Activated T-cell treated with anti-CD3 and anti-CD28 coated beads, Interleukin-2, amount 50 U/mL, for 72 hours (primary cell): ENCODE measurements at places on chromosomes 1 and 21. TPM values are rescaled to one million over a fixed set of nuclear protein-coding genes. Genes with fewer than 3 reads are reported as not detected.

DNA sequence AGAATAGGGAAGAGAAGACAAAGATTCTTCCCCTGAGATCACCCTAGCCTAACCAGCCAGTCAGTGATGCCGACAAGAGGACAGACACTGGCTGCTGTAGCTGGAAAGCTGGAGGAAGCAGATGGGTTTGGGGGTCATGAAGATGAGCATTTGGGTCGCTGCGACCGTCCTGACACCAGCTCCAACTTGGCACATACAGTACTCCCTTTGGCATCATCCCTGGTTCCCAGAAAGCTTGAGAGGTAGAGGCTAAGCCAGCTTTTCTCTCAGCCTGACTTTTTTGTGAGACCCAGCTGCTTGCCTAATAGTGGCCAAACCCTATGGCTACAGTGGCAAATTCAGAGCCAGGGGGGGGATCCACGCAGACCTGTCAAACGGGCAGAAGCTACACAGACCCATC is 43.0 kb upstream of the IKBKE start:
- no peak for DNase-seq

TLCD4 gene
- 0.21 TPM for total RNA-seq

GRCh38 chr1:8020032-8020431 is 6.1 kb downstream of the ERRFI1 start:
- DNase-seq, result no peak

GRCh38 chr1:201346337-201346939 is 31.0 kb downstream of the TNNT2 start:
- peak; percentile 14 for DNase-seq

LCE2A gene
- not detected for total RNA-seq

GRCh38 chr1:157996433-157996832 is 3.0 kb downstream of the KIRREL1 start:
- no peak for DNase-seq

DNA sequence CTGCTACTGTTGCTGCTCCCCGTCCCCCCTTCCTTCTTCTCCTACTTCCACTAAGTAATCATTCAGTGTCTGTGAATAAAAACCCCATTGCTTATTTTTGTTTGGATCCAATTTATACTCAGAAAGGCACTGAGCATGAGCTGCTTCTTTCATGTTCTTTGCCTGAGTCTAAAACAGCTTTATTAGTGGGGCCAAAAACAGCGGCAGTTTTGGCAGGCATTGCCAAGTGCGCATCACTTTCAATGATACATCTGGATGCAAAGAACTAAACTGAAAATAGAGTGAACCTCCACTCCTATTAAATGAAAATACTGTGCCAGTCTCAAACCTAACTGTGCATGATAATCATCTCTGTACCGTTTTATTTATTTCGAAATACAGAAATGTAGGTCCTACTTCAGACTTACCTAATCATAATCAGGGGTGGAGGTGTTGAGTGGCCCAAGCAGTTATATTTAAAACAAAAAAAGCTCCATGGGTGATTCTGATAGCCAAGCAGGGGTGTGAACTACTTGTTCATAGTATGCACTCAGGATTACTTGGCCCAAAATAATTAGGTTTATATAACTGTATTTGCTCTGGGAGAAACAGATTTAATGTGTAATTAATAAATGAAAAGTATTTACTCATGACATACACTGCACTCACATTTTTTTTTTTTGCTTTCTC is 48.4 kb downstream of the NEK7 start:
- DNase-seq, result no peak

- DNase-seq, result no peak
These were observed 36.8 kb downstream of the AHDC1 start for GRCh38 chr1:27567146-27567526.

DNA sequence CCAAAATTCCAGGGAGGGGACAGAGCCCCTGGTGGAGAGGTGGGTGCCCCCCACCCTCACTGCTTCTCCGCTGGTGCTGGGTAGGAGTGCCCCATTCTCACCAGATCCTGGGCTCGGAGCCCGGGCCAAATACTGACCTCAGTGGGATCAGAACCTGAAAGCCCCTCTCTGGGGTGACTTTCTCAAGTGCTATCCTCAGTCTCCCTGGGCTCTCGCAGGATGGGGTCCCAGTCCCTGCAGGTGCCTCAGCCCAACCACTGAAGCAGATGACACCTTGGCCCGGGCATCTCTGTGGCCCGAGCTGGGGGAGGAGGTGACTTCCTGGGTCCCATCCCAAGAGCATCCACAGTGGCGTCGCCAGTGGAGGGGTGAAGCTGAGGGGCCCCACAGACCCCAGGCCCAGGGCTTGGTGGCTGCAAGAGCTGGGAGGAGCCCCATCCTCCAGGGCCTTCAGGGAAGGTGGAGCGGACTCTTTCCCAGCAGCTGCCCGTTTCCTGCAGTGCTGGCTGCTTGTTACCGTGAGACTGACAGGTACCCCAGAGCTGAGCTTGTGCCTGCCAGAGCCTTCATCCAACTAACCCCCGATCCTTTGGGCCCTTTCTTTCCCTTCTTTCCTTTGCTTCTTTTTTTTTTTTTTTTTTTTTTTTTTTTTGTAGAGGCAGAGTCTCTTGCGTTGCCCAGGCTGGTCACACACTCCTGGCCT is 3.9 kb upstream of the FNDC10 start:
- DNase-seq, result no peak

DNA sequence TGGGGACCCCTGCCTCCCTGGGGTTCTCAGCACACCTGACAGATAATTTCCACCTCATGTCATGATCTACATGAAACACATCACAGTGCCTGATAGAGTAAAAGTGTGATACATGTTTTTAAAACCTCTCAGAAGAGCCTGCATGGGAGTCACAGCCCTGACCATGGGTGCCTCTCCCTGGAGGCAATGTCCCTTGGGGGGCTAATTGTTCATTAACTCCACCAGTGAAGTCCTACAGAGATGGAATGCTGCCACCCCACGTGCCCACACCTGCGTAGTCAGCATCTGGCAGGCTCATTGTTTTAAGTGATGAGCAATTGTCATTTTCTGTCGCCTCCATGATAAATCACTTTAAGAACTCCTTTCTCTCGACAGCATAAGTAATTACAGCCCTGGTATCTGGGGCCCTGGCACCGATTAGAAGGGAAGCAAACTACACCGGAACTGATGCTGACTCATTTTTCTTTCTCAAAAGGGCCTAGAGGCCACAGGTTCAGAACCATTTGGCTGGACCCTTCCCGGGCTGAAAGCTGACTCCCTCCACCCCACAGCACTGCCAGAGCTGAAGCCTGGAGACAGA is 109.6 kb upstream of the GJB5 start:
- DNase-seq, result no peak

FASLG gene
- 3.9 TPM for total RNA-seq

GRCh38 chr1:5349526-5349925 is 642.7 kb downstream of the NPHP4 start:
- no peak for DNase-seq

DNA sequence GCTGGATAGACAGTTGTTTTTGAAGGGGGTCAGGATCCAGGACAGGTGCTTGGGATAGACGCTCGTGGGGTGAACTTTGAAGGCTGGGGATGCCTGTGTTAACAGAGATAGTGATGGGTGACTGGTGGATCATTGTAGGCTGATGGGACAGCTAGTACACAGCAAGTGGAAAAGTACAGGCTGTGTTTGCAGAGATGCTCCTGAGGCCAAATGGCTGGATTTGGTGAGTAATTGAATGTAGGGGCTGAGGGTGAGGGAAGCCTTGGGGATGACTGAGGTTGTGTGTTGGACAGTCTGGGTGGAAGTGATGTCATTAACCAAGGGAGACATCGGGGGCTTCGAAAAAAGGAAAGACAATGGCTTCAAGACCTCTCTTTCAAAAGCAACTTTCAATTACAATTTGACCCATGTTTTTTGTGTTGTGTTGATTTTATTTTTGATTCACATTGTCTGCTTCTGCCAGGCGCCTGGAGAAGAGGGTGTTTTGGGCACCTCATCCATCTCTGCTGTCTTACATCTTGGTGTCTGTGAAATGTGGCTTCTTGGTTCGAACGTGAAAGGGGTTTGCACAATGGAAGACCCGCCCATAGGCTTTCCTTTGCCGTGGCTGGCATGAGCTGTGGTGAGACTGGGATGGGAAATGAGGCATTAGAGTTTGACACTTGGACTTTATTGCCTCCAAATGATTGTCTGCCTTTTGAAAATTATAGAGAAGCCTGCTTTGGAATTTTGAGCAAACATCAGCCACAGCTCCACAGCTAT is 147.5 kb downstream of the FOXD2 start:
- no peak for DNase-seq

TRIM17 gene
- total RNA-seq, result 1.6 TPM

LYSMD1 gene
- 5.2 TPM for total RNA-seq

GPR52 gene
- 1.9 TPM for total RNA-seq

DNA sequence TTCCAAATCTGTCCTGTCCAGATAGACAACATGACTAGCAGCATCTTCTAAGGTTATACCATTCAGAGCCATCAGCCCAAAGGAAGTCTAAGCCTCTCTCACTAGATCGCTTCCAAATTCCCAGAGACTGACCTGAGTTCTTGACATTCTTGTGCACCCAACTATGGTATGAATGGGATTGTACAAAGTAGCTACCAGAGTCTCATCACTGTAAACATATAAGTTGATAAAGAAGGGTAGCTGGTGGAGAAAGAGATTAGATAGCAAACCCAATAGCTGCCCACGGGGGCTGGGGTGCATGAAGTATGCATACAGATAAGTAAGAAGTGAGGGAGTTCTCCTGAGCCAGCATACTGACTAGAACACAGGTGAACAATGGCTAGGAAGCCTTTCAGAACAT is 180.0 kb downstream of the PLPP3 start:
- DNase-seq, result no peak

FYB2 gene
- not detected for total RNA-seq

GRCh38 chr1:8870616-8871538 is 7.6 kb downstream of the ENO1 start:
- no peak for DNase-seq

GRCh38 chr21:43304206-43304605 is 122.7 kb downstream of the SIK1 start:
- no peak for DNase-seq

GRCh38 chr1:172141341-172141881 is 279.1 kb upstream of the C1orf105 start:
- DNase-seq, result no peak

TSACC gene
- not detected for total RNA-seq
